ENCODE measurements at places on chromosomes 16 and 17.

DNA sequence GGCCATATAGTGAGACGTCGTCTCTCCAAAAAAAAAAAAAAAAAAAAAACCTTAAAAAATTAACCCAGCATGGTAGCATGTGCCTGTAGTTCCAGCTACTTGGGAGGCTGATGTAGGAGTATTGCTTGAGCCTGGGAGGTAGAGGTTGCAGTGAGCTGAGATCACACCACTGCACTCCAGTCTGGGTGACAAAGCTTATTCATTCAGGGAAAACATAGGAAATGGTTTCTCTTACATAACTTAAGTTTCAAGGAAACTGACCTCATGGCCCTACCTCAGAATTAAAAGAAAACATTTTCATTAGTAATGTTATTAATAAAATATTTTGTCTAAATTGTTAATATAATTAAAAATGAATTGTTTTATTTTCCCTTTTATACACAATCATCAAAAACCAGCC lies 31.4 kb downstream of the COG1 start:
- peak; percentile 29 for DNase-seq

DNA sequence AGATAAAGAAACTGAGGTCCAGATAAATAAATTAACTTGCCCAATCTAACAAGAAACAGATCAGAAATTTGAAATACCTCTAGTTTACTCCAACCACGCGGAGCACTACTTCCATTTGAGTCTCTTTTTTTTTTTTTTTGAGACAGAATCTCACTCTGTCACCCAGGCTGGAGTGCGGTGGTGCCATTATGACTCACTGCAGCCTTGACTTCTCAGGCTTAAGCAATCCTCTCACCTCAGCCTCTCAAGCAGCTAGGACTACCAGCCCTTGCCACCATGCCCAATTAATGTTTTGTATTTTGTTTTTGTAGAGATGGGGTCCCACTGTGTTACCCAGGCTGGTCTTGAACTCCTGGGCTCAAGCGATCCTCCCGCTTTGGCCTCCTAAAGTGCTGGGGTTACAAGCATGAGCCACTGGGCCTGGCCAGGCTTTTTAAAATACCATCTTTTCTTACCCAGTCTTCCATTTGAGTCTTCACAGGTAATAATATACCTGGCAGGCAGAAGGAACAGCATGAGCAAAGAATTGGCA lies 3.3 kb upstream of the NACA2 start:
- DNase-seq = peak; percentile 7

GRCh38 chr16:27154705-27155521 lies 48.4 kb upstream of the KDM8 start:
- DNase-seq = peak; percentile 60

DNA sequence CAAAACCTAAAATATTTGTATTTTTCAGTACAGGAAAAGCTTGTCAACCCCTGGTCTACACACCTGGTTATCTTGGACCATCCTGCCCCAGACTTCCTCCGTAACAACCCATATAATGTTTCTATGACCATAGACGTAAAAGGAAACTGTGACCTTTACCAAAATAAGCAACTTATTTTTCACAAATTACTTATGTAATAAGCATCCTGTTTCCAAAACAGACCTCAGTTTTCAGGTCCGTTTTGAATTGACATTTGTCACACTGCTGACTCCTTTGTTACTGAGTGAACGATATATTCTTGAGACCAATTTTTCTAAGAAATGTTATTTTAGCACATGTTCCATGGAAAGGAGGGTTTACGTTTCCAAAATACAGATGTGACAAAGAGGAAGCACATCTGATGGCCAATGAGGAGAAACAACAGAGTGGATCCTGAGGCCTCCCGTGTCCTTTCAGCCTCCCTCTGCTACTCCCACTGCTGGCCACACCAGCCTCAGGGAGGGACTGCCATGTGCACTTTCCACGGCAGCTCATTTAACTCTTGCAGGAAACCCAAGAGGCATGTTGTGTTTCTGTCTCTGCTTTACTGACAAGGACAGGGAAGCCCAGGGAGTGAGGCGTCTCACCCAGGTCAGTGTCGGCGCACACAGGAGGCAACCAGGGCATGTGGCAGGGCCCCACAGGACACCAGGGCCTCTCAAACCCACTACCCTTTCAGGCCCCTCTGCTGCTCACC lies 20.1 kb upstream of the ALDH3A1 start:
- peak; percentile 28 for DNase-seq

DNA sequence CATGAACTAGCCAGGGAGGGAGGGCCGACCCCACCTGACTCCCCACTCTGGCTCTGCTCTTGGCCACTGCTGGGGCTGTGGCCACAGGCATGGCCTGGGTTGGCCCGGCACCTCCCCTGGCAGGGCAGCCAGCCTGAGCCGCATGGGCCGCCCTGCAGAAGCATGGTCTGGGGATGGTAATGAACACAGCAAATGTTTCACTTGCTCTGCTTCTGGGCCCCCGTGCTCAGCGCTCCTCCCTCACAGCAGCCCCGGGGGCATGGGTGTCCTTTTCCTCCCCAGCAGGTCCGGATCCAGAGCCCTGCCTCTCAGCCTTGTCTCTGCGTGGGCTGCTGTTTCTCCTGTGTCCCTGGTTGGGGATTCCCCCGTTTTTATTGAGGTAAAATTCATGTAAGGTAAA lies 30.9 kb upstream of the KCNJ12 start:
- no peak for DNase-seq

DNA sequence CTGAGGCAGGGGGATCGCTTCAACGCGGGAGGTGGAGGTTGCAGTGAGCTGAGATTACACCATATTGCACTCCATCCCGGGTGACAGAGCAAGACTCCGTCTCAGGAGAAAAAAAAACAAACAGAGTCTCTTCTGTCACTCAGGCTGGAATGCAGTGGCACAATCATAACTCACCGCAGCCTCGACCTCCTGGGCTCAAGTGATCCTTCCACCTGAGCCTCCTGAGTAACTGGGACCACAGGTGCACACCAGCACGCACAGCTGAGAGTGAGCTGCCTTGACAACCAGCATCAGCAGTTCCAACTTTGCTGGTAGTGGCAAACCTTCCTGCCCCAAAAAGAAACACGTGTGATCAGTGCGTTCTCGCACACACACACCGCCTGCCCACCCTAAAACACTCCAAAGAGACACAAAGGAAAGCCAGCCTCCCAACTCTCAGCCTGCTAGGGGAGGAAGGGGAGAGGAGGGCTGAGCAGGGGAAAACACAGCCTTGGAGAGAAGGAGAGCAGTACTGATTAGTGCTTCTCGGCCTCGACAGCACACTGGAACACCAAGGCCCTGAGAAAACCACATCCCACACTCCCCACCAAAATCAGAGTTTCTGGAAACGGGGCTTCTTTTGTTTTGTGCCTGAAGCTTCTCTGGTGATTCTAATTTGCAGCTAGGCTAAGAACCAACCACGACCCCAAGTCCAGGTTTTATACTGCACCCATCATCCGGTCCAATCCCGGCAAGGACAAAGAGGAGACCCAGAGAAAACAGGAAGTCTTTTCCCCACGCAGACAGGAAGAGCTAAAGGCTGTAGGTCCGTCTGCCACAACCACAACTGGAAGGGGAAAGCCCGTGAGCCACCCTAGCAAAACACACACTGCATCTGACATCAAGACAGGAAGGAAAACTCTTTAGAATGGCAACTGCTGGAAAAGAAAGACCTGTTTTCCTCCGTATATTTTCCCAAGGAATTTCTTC lies 28.8 kb downstream of the ZCCHC14 start:
- DNase-seq = peak; percentile 57

- no peak for DNase-seq
Observed at GRCh38 chr17:38338053-38338452, 5.7 kb downstream of the GPR179 start.

DNA sequence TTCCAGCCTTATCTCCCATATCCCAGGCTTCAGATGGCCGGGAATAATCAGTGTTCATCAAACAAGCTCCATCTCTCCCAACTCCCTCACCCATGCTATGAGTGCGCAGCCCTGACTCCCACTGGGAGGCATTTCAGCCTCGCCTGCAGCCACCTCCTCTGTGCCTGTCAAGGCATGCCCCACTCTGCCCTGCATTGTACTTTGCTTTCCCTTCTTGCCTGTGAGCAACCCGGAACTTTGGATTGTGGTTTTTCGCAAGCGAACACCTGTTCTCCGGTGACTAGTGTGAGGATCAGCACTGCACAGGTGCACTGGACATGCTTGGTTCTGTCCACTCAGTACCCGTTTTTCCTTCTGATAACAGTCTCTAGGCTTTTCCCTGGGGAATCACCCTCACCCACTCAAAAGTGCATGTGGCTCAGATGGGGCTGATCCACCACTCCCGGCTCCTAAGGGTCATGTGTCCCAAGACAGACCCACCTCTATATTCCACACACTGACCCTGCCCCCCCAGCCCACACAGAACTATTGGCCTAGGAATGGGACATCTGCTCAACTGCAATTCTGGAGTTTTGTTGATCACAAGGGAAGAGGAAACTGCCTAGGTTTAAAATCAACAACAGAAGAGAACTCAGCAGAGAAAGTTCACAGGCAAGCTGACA lies 9.1 kb downstream of the CHST6 start:
- DNase-seq = no peak

- no peak for DNase-seq
Observed at GRCh38 chr17:27905447-27906225, 12.5 kb upstream of the LYRM9 start.

- DNase-seq = no peak
Observed at GRCh38 chr16:85956426-85956825, 57.5 kb downstream of the IRF8 start.

Measured in activated CD4-positive, alpha-beta T cell treated with anti-CD3 and anti-CD28 coated beads, Interleukin-2, amount 50 U/mL, for 16 hours (primary cell).